NCI-H524 treated with DMSO at 0.1 percent for 48 hours (cell line): ENCODE measurements at places on chromosomes 5 and 9.
A peak's percentile ranks its signal among the peaks of the same experiment; 100 is the strongest.

DNA sequence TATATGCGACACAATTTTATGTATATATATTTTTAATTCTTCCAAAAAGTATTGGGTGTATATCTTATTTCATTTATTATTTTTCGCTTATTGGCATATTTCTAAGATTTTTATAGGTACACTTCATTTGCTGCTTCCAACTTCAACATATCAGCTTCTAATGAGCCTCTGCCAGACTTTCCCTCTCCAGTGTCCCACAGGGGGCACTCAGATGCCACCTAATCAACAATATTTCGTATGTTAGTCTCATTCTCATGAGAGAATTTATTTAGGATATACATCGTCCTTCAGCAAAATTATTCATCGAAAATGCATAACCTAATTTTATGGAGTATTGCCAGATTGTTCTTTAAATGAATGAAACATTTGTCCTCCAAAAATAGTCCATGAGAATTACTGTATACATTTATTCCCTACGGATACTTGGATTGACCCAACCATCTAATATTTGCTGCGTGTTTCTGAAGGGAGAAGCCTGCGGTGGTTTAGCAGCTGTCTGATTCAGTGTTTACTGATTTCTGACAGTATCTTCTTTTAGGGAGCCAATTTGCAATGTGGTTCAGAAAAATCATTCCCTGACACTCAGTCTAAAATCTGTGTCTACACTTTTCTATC lies 100.6 kb upstream of the SELENOP start:
- no peak for DNase-seq

- peak; percentile 75 for DNase-seq
Observed at GRCh38 chr9:19992556-19992955, 203.7 kb upstream of the SLC24A2 start.

- DNase-seq: no peak
Observed at GRCh38 chr9:128091571-128091970, 23.5 kb downstream of the SLC25A25 start.

DNA sequence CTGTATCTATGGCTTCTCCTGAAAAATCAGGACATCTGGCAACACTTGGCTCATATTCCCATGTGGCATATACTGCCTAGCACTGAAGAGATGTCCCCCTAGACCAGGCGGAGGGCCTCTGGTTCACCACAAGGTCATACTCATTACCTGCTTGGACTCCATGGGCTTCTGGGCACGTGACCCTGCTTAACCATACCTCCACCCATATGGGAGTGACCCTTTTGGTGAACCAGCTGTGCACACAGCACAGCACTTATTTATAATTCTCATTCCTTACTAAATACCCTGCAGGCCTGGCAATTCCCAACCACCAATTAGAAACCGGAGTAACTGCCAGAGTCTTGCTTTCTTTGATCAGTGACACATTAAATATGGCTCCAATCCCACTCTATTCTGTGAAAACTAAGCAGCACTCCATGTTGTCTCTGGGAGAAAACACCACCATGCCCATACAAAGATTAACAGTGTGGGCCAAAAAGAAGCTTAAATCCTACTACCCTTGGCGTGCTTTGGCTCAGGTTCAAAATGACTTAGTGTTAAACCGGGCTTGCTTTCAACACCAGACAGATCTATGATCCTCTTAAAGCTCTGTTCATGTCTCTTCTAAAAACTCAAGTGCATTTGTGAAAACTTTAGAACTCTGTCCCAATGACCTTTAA lies 57.7 kb downstream of the MTMR12 start:
- DNase-seq: peak; percentile 11

DNA sequence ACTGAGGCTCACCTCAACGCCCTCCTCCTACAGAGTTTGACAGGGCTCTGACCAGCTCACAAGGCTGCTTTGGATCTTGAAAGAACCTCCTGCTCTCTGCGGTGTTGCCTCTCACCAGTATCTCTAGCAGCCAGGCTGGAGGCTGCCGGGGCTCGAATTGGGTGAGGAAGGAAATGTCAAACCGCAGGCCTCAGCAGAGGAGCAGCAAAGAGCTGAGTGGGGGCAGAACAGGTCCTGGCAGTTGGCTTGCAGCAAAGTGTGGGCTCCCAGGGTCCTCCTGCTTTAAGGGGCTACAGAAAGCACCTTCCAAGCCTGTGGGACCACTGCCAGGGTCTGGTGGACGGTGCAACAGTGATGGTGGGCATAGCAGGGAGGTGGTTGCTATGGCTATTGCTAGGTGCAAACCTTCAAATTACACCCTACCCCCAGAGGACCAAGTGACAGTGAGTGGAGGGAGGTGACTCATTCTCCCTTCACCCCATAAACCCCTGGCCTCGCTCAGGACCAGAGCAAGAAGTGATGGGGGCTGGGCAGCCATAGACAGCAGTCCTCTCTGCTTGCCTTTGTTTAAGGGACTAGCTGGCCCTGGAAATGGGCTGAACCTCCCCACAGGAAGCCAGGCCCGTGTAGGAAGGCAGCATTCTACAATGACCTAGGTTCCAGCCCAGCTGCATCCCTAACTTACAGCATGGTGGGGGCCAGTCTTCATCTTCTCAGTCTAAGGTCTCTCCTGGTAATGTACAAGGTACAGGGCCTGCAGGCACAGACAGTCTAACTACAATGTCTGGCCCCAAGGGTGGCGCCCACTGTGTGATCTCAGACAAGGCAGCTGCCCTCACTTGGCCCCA lies 18.7 kb downstream of the LCP2 start:
- no peak for DNase-seq

GRCh38 chr9:98201749-98202148 lies 9.3 kb upstream of the CORO2A start:
- DNase-seq: no peak

DNA sequence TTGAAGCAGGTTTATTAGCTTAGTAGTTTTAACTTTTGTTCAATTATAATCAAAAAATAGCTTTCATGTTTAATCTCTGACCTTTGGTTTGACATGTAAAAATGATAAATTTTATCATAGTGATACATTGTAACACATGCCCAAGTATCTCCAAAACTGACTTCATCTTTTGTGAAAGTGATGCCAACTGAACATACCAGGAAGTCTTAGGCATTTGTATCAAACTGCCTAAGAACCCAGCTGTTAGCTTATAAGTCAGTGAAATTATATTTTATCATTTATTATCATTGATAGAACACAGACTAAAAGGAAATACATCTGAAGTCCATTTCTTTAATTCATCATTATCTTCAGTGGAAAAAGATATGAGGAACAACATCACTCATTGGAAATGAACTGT lies 39.1 kb downstream of the NIPBL start:
- DNase-seq: no peak

DNA sequence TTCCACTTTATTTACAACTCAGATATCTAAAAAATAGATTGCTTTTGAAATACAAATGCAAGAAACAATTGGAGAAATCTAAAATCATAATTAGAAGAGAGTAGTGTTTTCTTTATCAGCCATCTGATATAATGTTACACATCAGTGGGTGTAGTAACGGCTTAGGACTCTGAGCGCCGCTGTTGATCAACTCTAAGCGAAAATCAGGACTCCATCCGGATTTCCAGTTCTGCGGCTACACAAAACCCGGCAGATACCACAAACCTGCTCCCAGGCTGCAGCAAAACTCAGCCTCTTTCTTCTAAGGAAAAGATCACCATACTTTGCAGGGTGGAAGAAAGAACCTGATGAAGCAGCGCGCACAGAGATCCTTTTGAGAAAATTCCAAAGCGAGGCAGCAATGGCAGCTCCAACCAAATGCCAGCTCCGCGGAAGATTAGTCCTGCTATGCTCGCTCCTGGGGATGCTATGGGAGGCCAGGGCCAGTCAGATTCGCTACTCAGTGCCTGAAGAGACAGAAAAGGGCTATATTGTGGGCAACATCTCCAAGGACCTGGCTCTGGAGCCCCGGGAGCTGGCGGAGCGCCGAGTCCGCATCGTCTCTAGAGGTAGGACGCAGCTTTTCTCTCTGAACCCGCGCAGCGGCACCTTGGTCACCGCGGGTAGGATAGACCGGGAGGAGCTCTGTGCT lies at the start of gene PCDHGA9:
Gene PCDHGA9, plus strand, starts transcription at position 226 of the 691 bp plus-strand sequence. Its CDS starts 175 bp downstream, at position 401.
- no peak for DNase-seq

DNA sequence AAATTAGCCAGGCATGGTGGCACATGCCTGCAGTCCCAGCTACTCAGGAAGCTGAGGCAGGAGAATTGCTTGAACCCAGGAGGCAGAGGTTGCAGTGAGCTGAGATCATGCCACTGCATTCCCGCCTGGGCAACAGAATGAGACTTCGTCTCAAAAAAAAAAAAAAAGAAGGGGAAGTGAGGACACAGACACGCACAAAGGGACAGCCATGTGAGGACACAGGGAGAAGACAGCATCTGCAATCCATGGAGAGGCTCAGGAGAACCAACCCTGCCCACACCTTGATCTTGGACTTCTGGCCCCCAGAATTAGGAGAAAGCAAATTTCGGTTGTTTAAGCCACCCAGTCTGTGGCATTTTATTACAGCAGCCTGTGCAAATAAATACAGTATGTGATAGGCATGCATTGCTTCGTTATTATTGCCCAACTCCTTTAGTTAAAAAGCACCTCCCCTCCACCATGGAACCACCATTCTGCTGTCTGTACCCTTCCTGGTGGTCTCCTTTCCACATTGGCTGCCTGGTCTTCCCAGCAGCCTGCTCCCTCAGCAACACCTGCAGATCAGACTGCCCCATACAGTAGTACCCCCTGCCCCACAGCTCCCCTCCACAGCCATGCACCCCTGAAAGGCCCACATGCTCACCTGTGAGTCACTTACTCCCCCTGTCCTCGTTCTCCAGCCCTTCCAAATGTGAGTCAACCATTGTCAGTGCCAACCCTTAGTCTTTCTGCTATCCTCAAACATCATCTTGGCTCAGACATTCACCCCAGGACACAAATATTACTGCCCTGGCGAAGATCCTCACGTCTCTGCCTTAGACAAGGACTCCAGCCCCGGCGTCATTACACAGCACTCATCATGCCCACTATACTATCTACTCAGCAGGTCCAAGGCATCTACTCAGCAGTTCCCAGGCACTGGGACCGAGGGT lies 128.8 kb downstream of the ROR2 start:
- no peak for DNase-seq
